ENCODE measurements at places on chromosomes 5 and 9.

DNA sequence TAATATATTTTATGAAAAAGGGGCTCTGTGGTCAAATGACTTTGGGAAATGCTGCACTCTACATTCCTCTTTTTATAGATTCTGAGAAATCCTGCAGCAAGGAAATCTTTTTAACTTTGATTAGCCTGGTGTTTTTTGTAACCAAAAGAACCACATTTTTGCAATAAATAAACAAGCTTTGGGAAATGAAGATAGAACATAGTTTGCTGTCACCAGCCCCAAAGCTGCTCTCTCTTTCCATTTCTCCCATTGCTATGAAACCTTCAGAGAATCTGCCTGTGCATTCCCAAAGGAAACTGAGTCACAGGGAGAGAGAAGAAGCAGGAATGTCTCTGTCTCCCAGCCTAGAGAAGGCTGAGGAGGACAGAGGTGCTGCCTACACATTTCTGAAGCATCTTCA, 59.0 kb downstream of the COL15A1 start:
- no peak for DNase-seq

GRCh38 chr5:154967421-154968024, 26.6 kb downstream of the MRPL22 start:
- no peak for DNase-seq

- DNase-seq: no peak
Measured at GRCh38 chr9:129341171-129341986, 163.3 kb upstream of the IER5L start.

- DNase-seq: peak; percentile 60
Measured at GRCh38 chr5:134437847-134438581, 26.3 kb upstream of the CDKN2AIPNL start.

- peak; percentile 57 for DNase-seq
Measured at GRCh38 chr5:7756453-7756852, 94.5 kb downstream of the CFAP90 start.

All from Daoy (cell line).